EL (cell line): ENCODE measurements at places on chromosomes 7 and 10.

GRCh38 chr7:144835652-144836544, at the start of gene TPK1:
TPK1 (minus strand) TSS chr7:144836053; CDS start chr7:144835602, 451 bp downstream.
- DNase-seq: peak; percentile 73

GRCh38 chr7:24899905-24900304, 80.1 kb downstream of the OSBPL3 start:
- DNase-seq: no peak

DNA sequence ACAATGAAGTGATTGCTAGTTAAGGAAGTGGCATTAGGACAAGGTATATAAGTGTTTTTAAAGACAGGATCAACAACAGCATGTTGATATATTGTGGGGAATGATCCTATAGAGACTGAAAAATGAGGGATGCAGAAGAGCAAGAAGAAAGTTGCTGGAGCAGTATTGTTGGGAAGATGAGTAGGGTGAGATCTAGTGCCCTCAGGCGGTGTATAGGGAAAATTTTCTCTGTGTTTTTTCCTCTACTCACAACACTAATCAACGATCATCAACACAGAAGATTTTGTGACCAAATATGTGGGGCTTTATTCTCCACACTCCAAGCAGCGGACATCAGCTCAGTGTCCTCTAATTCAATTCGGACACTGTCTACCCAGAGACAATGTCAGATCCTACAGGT, 9.6 kb upstream of the PTTG1IP2 start:
- DNase-seq: no peak

GRCh38 chr7:55254242-55254595, 110.9 kb upstream of the LANCL2 start:
- DNase-seq: no peak

- DNase-seq: no peak
These were observed 145.7 kb upstream of the SH2B2 start for GRCh38 chr7:102140952-102141370.
